ENCODE measurements at places on chromosomes 1 and 21.

GRCh38 chr1:59409986-59410385 is 113.1 kb downstream of the FGGY start:
- DNase-seq = no peak
- no peaks in the 10 kb centered on the region for H3K4me1 ChIP-seq
- H3K36me3 ChIP-seq = no peaks in the 10 kb centered on the region
- no peaks in the 10 kb centered on the region for H3K27me3 ChIP-seq
- H3K27ac ChIP-seq = no peak overlapping the region

DNA sequence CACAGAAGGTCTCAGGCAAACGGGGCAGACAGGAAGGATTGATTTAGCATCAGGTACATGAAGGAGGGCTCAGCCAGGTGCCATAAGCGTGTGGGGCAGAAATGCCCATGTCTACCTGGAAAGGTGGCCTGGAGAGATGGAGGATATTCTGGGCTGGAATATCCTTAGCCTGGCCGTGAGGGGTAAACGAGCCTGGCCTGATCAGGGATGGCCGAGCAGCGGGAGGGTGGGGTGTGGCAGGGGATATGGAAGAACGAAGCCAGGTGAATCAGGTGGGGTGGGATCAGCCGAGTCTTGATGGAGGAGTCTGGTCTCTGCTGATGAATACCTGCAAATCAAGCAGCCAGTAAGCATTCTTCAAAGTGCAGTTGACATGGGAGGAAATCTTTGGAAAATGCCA is 35.5 kb upstream of the TTC22 start:
- no peaks in the 10 kb centered on the region for H3K4me1 ChIP-seq
- DNase-seq = no peak
- no peak overlapping the region for H3K27ac ChIP-seq
- no peaks in the 10 kb centered on the region for H3K36me3 ChIP-seq

- no peak overlapping the region for H3K4me3 ChIP-seq
- no peaks in the 10 kb centered on the region for H3K36me3 ChIP-seq
- H3K4me1 ChIP-seq = no peaks in the 10 kb centered on the region
- H3K27me3 ChIP-seq = no peaks in the 10 kb centered on the region
- DNase-seq = no peak
Measured at GRCh38 chr1:229871078-229871676, 195.9 kb upstream of the GALNT2 start.

DNA sequence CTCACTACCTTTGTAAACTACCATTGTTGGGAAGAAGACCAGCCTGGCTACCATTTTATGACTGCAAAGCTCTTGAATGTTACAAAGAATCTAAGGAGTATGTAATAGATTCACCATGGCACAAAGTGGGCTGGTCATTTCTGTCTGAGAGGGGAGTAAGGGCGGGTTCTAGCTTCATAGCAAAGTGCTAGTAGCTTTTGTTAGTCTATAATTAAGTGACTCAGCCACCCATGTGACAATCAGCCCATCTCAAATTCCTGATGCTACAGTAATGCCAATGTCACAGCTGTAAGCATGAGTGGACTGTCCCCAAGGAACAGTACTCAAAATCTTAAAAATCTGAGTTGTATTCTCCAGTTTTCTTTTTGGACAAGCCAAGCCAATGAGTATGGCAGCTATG is 15.4 kb upstream of the OTUD3 start:
- no peak overlapping the region for H3K27ac ChIP-seq
- no peaks in the 10 kb centered on the region for H3K36me3 ChIP-seq
- no peaks in the 10 kb centered on the region for H3K27me3 ChIP-seq

Data from vagina (tissue), 2 donors.